ENCODE measurements at places on chromosomes 12 and 14. TPM values are rescaled to one million over a fixed set of nuclear protein-coding genes. Genes with fewer than 3 reads are reported as not detected.

DNA sequence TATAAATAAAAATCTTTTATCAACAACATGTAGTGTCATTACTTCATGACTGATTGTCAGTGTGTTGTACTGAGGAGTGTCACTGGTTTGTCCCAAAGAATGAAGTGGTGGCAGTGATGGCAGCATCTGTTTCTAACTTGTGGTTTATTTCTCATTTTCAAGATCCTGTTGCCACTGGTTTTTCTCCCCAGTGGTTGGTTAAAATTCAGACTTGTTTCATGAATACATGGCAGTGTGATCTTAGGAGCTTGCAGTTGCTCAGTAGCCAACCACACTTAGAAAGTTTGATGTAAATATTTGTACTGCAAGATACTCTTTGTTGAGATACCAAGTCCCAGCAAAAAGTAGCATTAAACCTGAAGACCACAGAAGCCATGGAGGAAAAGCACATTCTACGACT is 69.8 kb downstream of the PLEKHA5 start:
- no peak for DNase-seq

DNA sequence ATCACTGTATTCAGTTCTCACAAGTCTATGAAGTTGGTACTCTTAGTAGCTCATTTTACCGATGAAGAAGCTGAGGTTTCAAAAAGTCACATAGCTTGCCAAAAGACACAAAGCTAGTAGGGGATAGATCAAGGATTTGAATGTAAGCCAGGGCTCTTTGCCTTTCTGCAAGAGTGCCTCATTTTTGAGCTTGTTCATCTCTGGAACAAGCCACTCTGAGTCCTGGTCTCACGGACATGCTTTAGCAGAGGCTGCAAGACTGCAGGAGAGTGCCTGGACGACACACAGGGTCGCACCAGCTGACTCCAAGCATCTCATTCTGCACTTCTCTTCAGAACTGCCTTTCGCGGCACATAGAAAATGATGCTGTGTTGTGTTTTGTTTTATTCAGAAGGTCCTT is 3.7 kb downstream of the NUAK1 start:
- DNase-seq = no peak

DNA sequence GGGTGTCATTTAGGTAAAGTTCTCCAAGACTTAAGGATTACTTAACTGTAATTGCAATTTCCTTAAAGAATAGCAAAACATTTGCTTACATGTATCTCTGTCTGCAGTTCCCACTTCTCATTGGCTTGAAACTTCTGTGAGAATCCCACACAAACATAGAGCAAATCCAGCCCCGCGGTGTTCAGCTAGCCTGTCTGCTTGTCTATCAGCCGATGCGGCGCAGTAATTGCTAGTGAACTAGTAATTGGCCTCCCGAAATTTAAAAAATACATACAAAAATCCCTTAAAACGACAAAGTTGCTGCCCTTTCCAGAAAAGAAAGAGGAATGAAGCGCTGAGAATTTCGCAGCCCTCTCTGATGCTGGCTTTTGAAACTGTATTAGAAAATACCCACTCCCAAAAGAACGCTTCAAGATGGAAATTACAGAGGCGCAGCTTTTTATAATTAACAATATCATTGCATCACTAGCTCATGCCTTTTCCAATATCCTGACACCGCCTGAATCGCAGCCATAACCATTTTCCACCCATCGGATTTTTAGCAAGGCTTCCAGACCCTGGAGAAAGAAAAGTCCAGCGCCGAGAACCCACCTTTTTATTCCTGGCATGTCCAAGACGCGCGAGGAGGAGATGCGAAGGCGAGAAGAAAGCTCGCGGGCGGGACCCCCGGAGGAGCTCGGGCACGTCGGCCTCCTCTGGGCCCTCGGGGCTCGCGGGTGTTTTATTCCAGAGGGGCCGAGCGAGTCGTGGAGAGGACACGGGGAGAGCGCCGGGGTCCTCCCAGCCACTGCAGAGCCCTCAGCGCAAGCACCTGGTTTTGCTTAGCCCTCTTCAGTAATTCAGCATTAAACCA is 646 bp downstream of the FBLN5 start:
- no peak for DNase-seq

GRCh38 chr14:68934066-68934465 is 45.0 kb downstream of the ACTN1 start:
- DNase-seq = no peak

GRCh38 chr14:37721976-37722659 is 126.7 kb downstream of the TTC6 start:
- no peak for DNase-seq

DNA sequence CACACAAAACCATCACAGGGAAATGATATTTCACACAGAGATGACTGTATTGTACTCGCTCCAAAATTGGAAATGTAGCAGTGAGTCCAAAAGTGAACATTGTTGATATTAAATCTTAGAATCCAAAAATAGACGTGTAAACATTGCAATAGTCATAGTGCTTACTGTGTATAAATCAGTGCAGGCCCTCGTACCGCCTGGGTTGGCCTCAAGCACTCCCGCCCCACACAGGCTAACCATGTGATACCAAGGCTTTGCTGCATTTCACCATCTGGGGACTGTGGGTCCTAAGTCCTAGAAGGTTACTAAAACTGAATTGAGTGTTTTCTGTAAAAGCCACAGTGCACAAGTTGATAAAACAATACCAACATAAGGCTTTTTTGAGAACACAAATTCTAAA is 107.3 kb downstream of the PPP2R5E start:
- no peak for DNase-seq

DNA sequence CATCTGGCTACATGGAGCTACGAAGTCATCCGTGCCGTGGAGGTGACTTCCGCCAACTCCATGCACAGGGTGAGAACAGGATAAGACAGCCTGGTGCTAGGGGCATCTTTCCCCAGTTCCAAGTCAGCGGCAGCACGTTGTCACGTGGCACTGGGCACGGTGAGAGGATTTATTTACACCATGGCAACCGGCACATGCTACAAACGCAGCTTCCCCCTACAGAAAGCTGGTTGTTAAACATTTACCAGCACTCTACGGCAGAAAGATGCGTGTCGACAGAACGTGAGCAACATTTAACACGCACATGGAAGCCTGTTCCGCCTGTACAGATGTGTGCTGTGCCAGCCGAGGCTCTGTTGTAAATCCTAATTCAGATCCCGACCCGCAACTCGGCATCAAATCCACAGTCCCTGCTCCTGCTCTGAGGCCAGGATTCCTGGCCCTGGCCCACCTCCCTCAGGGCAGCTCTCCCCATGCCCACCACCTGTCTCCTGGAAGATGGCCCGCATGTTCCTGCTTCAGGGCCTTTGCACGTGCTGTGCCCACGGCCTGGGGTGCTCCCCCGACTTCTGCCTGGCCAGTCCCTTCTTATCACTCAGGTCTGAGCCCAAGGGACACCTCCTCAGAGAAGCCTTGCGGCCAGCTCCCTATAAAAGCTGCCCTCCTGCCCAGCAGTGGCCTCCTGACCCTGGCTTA is 114.1 kb downstream of the RFLNA start:
- DNase-seq = no peak

DNA sequence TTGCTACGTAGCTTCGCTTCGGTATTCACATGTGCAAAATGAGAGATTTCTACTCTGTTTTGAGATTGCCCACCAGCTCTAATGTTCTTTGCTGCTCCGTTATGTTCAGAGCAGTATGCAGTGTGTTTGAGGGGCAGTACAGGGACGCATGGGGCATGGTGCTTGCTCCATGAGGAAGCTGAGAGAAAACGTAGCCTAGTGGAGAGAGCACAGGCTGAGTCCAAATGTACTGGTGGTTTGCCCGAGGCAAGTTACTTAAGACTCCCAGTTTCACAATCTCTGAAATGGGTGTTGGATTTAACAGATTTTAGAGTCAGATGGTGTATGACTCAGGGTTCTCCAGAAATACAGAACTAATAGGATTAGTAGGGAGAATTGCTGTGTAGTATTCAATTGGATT is 310.5 kb downstream of the ETNK1 start:
- no peak for DNase-seq

- no peak for DNase-seq
Measured at GRCh38 chr14:64088647-64088964, 205.6 kb downstream of the ESR2 start.

DNA sequence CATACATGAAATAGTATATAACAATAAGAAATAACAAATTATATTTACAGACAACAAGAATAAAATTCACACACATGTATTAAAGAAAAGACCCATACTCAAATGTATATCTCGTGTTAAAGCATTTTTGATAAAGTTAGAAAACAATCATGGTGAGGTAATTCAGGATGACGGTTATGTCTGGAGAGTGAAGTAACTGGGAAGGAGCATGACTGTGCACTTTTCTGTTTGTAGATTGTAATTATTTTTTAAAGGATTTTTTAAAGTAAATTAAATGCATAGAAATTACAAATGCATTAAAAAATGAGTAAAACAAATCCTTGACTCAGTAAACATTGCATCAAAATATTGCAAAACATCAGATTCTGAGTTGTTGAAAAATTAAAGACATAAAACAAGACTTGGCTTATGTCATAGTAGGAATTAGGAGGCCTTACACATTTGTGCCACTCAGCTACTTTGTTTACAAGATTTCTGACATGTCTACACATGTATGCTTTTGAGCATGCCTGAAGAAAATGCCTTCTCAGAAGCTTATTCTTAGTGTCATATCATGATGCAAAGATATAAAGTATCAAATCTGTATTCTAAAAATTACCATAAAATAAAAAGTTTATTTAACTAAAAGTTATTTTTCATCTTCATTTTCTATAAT is 1325.1 kb downstream of the SLC16A7 start:
- no peak for DNase-seq

- DNase-seq = no peak
Measured at GRCh38 chr12:28497889-28498411, 307.7 kb downstream of the CCDC91 start.

DNA sequence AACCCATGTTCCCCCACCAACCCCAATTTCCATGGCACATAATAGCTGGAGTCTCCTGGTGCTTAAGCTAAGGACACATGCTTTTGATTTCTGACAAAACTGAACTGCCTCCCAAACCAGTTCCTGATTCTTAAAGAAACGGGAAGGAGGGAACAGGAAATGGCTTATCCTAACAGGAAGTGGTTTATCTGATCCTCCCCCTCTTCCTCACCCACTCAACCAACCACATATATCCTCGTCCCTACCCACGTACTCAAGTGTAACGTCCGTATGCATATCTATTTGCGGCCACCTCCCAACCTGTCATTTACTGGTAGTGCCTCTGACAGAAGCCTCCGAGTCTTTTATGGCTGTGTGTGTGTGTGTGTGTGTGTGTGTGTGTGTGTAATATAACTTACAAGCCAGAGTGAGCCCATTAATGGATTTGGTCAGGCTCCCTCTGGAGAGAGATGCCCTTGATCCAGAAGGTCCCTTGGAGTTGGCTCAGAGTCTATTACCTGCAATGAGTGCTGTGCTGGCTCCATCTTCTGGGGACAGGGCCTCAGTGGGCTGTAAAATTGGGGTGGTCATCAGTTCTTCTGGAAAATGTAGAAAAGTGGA is 7.7 kb downstream of the DAZAP2 start:
- no peak for DNase-seq

APOF gene
- total RNA-seq = not detected

RNU4-1 gene
- not detected for total RNA-seq

GPRC5D gene
- total RNA-seq = 0.11 TPM

GNB3 gene
- total RNA-seq = 1.4 TPM
